Activated CD4-positive, alpha-beta T cell treated with anti-CD3 and anti-CD28 coated beads, Interleukin-2, amount 50 U/mL, for 16 hours (primary cell): ENCODE measurements at places on chromosomes 2 and 18.

DNA sequence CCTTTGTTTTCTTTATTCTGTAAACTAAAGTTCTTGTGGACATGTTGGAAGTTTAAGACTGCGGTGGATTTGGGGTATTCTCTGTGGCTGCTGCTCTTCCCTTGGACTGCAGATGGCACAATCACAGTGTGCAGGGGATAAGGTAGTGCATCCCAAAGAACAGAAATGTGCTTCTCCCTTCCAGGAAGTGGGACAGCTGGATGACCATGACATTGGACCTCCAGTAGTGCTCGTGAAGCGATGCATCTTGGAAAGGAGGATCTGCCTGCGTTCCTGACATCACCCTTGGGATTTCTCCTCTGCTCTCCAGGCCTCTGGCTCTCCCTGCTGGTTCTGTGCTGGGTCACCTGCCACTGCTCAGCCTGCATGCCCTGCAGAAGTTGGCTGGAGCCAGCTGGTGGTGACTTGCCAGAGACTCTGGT, 109.9 kb downstream of the SLC4A3 start:
- no peak for DNase-seq

- no peak for DNase-seq
These were observed 14.9 kb upstream of the IL1R2 start for GRCh38 chr2:101976891-101977290.

- DNase-seq = no peak
These were observed 67.8 kb upstream of the MAPK4 start for GRCh38 chr18:50492097-50492496.

DNA sequence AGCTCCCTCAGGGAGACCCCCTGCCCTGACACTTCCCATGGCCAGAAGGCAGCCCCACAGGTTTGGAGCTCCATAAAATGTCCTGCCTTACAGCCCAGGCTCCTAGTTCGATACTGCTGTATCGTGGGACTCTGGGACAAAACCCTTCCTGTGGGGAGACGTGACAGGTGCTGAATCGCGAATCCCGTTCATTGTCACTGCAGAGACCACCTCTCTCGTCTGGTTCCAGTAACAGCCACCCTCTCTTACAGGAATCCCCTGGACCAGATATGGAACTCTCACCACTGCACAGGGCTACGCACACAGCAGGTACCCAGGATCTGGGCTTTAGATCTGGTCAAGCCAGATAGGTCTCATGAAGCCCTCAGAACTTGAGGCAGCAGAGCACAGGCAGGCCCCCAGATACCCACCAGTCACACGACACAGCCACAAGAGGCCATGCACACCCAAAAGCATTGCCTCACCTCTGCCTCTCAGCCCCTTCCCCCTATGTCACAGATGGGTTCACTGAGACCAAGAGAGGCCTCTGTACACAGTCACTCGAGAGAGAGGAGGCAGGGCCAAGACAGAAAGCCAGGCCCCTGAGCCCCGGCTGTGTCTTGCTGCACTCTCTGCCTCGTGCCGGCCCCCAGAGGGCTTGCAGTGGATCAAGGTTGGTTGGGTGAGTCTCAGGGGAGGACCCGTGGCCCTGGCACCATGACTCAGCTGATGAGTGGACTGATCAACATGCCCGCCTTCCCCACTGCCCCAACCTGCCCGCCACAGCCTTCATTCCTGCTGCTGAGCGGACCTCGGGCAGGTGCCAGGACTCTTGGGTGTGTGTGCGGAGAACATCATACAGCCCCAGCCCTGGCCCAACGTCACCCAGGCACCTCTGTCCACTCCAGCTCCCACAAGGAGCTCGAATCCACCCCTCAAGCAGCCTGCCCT, 7.6 kb downstream of the SDC1 start:
- DNase-seq = no peak

DNA sequence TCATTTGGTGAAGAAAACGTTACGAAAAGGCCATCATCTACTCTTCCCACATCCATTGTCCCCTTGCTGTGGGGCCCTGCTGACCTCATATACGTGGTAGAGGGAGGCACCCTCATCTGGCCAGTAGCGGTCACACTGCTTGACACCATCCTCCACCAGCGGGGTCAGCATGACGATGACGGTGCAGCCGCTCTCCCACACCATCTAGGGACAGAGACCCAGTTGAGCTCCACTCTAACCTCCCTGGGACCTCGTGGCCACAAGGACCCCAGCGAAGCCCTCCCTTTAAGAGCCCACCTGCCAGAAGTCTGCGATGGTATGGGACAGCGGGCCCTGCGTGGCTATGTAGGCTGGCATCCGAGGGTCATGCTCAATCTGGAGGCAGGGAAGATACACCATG, 13.1 kb downstream of the PTPRN start:
- DNase-seq = no peak

DNA sequence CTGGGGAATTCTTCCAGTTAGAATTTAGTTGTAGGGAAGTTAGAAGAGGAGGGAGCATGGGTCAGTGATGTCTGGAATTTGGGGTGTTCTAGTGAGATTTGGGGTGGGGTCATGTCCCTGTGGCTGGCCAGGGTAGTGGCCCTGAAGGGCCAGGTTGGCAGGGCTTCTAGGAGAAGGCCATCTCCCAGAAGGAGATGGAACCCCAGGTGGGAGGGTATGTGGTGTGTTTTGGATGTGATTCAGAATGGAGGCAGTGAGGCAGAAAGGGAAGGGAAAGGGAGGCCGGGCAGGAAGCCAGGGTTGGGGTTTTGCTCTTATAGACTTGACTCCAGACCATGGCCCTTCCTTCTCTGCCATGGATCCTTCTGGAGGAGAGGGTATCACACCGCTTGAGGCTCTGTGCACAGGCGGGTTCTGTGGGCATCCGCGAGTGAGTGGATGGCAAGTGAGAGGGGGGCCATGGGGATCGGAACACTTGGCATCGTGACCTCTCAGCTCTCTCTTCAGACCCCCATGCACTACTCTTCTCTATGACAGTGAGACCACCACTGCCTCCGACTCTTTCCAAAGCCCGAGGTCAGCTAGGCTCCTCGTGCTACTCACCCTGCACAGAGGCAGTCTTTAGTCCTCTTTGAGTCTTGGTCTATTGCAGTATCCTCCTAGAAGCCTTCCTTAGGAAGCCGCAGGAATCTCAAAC, 7.3 kb downstream of the GREB1 start:
- DNase-seq = no peak

GRCh38 chr2:36270758-36271157, 84.8 kb upstream of the CRIM1 start:
- DNase-seq = no peak

DNA sequence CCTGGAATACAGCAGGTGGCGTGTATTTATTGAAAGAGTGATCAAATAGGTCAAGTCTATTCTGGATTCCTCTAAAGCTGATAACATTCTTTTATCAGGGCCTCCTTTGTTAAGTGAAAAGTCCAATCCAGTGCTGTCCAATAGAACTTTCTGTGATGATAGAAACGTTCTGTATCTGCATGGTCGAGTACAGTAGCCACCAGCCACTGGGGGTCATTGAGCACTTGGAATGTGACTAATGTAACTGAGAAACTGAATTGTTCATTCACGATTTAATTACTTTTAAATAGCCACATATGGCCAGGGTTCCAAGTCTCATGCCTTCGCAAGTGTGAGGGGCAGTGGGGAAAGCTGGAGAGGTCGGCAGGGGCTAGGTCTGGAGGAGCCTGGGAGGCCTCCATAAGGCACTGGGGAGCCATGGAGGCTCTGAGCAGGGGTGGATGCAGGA, 20.5 kb downstream of the SH2D6 start:
- no peak for DNase-seq

- peak; percentile 46 for DNase-seq
These were observed 41.0 kb downstream of the CDKL4 start for GRCh38 chr2:39202639-39203369.

- DNase-seq = no peak
These were observed 40.3 kb upstream of the PROKR1 start for GRCh38 chr2:68603059-68603458.

GRCh38 chr2:81445176-81445575, 1140.6 kb upstream of the LRRTM1 start:
- DNase-seq = no peak

DNA sequence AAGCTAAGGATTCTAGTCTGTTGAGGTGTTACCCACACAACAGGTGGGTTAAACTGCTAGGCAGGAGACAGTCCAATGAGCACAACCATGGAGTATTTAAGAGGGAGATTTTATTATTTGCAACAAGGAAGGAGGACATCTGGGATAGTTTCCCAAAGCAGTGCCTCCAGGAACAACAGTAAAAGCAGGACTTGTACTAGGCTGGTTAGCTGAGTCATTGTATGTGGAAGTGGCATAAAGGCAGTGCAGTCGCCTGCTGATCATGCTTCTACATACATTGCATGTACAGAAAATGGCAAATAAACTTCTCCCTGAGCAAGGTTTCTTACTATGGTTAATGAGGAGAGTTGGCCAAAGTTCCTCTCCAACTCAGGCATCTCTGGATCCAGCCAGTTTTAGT, 46.1 kb upstream of the CYTIP start:
- DNase-seq = no peak

DNA sequence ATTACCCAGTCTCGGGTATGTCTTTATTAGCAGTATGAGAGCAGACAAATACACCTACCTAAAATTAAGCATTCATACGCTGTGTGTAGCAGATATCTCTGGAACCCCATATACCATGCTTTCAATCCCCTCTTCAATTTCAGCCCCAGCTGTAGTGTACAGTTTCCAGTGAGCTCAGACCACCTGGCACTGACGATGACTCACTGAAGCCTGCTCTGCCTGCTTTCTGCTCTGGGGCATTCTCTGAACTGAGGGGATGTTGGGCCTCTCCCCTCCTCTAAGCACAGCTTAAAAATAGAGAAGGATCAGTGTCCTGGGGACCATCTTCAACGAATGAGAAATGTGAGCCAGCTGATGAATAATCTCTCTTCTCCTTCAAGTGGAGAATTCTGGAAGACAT, 8.7 kb upstream of the CCL20 start:
- no peak for DNase-seq

DNA sequence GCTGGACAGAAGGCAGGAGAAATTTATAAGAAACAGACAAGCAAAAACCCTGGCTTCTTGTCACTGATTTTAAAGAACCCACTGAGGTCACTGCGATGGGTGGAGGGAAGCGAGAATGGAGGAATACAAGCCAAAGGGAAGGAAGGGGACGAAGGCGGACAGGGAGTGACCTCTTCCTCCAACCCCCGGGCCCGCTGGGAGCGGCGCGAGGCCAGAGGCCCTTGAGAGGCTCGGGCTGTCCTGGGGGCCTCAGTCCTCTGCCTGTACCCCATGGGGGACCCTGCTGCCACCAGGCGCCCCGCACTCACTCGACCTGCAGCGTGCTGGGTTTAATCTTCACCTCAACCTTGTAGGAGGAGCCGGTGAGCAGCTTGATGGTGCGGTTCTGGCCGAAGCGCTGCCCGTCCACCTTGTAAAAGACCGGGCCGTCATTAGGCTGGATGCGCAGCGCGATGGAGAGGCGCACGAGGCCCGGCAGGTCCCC, 793 bp downstream of the CNRIP1 start:
- DNase-seq = no peak

DNA sequence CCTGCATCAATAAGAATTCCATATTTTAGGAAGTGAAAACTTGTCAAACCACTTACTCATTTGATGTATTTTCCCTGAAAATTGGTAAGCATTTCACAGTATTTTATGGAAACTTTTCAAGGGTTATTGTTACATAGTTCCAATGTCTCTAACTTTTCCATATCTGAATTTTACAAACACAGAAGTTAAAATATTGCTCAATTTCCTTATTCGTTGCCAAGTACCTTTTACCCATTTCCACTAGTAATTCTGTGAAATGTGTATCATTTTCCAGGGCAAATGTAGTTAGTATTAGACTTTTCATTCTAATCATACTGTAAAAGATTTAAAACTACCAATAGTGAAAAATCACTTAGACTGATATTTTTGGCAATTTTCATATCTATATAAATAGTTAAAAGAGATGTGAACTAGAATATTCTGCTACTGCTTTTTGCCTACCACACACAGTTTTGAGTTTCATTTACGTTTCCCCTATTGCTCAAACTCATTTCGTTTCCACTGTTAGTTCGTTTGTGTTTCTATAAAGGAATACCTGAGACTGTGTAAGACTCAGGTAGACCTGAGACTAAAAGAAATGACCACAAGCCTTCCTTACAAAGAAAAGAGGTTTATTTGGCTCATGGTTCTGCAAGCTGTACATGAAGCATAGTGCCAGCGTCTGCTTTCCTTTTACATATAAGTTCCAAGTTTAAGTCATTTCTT, 86.3 kb downstream of the PMS1 start:
- DNase-seq = no peak

DNA sequence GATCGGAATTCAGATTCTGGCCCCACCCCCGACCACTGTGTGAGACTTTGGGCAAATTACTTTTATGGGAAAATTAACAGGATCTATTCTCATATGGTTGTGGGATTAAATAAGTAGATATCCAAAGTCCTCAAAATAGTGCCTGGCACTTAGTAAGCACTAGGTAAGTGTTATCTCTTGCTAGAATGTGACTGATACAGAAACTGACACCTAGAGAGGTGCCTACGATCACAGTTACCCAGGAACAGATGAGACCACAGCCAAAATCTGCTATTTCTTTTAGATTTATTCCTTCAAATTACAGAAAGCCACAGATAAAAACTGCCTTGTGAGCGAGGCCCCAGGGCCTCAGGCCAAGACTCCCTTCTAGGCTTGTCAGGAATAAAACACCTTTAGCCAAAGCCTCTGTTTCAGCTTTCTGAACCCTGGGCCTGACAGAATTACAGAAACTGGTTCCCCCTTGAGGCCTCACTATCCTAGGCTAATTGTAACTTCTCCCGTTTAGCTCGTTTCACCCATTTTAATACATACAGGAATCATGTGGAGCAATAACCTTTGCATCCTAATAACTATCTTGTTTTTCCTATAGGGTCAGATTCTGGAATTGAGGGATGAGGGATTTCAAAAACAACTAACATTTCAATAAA, 22.3 kb upstream of the CHMP1B start:
- peak; percentile 56 for DNase-seq

- no peak for DNase-seq
These were observed 611 bp downstream of the TCF7L1 start for GRCh38 chr2:85133751-85134254.

DNA sequence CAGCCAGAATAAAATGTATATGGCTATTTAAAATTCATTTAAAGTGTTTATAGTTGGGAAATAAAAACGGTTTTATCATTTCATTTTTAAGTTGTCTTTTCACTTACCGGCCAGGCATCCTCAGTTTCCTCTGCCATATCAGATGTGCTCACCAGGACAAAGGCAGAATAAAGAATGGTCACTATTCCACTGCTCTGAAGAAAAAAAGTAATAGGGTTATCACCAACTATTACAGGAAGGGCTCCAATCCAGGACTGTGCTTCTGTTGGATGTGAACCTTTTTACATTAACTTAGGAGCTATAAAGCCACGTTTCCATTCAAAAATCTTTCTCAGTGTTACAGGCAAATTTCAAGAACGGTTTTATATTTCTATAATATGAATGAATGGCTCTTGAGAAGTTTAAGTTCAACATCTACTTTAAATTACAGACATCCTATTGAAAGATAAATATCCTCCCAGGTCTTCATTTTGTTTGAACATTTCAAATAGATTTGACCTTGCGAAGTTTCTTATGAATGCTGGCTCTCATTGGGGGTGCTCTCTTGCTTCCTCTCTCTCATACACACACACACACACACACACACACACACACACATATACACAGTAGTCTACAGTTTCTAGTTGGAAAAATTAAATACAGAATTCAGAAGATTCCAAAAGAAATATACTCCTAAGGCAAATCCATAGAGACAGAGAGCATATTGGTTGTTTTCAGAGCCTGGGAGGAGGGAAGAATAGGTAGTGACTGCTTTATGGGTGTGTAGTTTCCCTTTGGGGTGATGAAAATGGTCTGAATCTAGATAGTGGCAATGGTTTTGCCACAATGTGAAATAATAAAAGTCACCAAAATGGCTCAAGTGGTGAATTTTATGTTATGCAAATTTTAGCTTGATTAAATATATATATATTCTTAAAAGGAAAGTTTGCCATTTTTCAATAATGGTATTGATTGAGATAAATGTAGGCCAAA, 2.9 kb upstream of the SLC40A1 start:
- no peak for DNase-seq
